ENCODE measurements at places on chromosomes 3 and 15.

- DNase-seq, result no peak
These were observed 151.7 kb upstream of the PTPRG start for GRCh38 chr3:61409638-61410037.

DNA sequence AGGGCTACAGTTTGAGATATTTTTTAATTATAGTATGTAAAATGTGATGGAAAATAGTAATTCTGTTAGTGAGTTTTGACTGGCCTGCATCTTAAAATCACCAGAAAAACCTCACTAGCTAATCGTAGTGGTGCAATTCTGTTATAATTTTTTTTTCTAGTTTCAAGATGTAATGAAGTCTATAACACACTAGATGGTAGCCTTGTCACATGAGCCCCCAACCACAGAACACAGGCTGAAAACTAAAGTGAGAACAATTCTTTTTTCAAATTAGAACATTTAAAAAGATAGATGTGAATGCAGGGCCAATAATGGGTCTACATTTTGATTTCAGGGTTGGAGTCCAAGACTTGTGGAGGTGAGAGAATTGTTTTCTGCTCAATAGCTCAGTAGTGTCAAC lies 83.3 kb upstream of the KCNH8 start:
- no peak for DNase-seq

GRCh38 chr3:153001210-153002078 lies 160.6 kb upstream of the RAP2B start:
- DNase-seq, result no peak

DNA sequence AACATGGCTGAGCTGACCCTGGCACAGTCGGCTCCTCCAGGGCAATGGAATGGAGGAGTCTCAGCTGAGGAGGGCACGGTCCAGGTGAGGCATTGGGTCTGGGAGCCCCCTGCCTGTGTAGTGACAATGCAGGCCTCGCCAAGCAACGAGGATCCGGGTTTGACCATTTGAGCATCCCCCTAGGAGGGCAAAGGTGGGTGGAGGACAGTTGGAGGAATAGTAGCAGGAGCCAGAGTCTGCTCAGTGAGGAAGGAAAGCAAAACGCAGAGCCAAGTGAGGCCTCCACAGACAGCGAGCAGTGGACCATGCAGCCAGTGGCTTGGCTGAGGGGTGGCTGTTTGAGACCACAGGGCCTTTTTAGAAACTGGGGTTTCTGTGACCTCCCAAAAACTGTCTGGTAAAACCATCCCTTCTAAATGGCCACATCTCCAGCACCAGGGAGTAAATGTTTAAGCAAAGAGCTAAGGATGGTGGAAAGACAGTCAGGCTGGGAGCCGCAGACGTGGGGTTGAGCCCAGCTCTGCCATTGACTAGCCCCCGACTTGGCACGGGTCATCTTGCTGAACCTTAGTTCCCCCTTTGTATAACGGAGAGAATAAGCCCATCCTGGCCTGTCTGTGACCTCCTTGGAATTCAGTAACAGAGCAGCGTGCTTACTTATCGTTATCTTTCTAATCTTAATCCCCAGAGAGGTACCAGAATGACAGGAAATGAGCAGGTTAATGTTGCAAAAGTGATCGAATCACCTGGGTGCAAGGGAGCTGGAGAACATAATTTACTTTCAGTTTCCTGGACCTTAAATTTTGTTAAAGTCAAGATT lies 46.8 kb downstream of the CMTM6 start:
- no peak for DNase-seq

DNA sequence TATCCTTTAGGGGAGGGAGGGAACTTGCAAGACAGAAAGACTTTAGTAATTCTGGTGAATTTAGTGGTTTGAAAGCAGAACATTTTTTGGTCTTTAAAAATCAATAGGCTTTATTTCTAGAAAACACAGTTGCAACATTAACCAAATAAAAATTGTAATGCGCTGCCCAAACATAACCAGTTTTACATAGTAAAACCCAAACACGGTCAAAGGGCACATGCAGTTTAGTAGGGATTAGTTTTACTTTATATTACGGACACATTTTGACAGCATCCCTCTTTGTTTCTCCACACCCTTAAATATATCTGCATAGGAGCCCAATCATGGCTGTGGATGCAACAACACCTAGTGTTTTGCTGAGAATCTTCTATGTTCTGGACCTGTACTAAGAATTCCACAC lies 156.7 kb downstream of the NR2F2 start:
- no peak for DNase-seq

- no peak for DNase-seq
These were observed 462.0 kb downstream of the GBE1 start for GRCh38 chr3:81299481-81299880.

- DNase-seq, result no peak
These were observed 183.4 kb upstream of the THRB start for GRCh38 chr3:24678021-24678420.

DNA sequence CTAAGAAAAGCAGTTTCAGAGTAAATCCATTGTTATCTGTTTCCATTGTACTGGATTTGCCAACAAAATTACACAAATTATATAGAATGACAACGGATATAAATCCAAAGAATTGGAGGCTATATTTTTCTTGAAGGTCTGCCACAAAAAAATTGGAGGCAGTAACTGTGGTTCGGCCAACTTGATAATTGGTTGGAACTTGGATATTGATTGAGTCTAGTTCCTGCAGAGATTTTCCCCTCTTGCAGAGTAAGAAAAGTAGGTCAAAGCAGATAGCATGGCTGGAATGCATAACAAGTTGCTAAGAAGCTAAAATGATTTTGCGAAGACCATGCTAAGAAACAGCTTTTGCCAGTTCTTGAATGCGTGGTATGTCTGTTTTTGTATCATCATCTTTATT lies 269.6 kb upstream of the CFAP20DC start:
- no peak for DNase-seq

DNA sequence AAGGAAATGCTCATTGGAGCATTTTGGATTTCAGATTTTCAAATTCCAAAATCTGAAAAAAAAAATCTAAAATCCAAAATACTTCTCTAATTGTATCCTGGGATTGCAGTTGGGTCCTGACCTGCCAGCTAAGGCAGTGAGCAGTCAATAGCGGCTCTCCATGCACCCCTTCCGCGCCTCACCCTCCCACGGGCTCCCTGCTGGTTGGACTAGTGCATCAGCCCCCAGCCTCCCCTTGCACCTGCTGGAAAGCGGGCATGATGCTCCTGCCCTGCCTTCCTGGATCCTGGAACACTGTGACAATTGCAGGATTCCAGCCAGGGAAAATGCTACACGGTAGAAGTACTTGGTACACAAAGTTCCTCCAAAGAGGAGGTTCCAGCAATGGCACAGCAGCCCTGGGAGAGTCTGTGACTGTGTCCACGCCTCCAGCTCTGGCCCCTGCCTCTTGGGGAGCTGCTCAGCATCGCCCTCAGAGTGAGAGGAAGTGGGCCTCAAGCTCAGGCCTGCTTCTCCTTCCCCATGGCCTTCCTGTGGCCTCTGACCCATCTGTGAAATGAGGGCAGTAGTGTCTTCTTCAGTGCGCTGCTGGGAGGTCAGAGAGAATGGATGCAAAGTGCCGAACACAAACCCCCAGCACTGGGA lies 39.5 kb upstream of the CHRNB4 start:
- DNase-seq, result no peak

GRCh38 chr3:45759851-45760250 lies 36.5 kb downstream of the SLC6A20 start:
- no peak for DNase-seq

GRCh38 chr3:127171721-127172120 lies 21.2 kb upstream of the PRR23E start:
- no peak for DNase-seq

DNA sequence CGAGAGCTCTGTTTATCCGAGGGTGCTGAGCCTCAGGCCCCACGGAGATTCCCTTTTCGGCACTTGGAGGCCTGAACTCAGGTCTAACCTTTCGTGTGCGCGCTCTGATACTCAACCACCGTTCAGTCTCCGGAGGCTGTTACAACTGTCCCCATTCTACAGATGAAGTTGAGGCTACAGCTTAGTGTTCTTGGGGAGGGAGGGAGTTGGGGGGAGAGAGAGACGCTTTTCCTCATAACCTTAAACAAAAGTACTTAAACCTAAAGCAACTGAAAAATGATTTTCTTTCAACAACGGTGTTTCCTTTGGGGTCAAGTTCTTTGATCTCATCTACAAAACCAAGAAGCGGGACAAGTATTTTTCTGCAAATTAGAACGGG lies 952 bp upstream of the CHST2 start:
- no peak for DNase-seq

- no peak for DNase-seq
These were observed 12.4 kb upstream of the PARP6 start for GRCh38 chr15:72284781-72285180.

- no peak for DNase-seq
These were observed 32.1 kb downstream of the ABHD17C start for GRCh38 chr15:80727196-80727595.

DNA sequence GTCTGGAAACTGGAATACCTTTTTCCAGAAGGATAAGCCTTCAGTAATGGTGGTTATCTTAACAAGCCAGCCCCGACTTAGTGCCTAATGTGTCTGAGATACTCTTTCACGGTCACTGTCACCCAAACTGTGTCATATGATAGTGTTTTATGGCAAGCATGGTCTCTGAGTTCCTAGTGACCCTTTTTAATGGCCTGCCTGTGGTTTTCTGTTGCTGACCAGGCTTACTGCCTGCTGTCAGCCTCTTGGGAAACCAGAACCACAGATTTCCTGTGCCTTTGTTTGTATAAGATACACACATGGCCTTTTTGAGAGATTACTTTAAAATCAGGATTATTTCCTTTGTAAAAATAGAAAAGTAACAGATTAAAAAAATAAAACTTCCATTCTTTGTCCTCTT lies 22.4 kb downstream of the HPS3 start:
- DNase-seq, result no peak

- no peak for DNase-seq
These were observed 617.2 kb upstream of the UBE2E2 start for GRCh38 chr3:22585911-22586310.

DNA sequence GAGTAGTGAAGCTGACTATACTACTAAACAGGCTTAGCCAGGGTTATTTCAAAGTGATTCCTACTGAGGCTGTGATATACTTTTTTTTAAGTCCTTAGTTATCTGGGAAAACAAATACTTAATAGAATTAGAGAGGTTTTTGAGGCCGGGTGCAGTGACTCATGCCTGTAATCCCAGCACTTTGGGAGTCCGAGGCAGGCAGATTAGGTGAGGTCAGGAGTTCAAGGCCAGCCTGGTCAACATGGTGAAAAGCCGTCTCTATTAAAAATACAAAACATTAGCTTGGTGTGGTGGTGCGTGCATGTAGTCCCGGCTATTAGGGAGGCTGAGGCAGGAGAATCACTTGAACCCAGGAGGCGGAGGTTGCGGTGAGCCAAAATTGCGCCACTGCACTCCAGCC lies 34.2 kb downstream of the PRTG start:
- DNase-seq, result no peak

- no peak for DNase-seq
These were observed 398.9 kb upstream of the TPRG1 start for GRCh38 chr3:188772886-188773285.

GRCh38 chr3:169285057-169286033 lies 378.2 kb downstream of the MECOM start:
- DNase-seq, result no peak

- no peak for DNase-seq
These were observed 16.3 kb downstream of the MME start for GRCh38 chr3:155096303-155097008.

DNA sequence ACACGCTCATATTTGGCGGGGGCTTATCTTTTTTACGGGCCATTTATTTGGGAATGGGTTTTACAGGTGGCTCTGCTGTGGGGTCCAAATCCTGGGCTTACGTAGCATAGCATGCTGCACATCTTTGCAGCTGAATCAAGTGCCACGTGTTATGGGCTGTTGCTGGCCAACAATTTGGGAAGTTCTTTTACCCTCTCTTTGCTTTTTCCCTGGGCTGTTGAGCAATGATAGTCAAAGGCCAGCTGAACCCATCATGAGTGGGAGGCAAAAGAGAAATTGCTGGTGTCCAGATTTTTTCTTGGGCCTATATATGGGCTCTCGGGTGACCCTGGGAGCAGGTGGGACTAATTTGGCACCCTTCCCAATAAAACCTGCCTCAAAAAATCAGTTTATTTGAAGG lies 209.3 kb upstream of the SATB1 start:
- no peak for DNase-seq

DNA sequence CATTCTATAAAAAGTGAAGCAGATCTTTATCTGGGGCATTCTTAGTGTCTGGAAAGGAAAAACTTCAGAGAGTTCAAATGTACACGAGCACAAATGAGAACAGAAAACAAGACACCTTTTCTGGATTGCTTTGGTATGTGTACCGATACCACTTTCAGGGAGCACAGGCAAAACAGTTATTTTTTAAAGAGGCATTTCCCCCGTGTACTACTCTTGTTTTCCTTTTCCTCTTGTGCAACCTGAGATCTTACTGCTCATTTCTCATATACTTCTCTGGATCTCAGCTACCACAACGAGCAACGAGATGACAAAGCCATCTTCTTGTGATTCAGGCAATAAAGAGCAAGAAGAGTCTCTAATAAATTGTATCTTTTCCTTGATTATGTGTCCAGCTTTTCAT lies 463.6 kb downstream of the SHQ1 start:
- no peak for DNase-seq

Data from T-helper 9 cell (primary cell).